Hepatic stellate cell (primary cell): ENCODE measurements at places on chromosomes 11 and 22.

GRCh38 chr22:25833676-25834075, 91.7 kb downstream of the MYO18B start:
- DNase-seq = no peak

DNA sequence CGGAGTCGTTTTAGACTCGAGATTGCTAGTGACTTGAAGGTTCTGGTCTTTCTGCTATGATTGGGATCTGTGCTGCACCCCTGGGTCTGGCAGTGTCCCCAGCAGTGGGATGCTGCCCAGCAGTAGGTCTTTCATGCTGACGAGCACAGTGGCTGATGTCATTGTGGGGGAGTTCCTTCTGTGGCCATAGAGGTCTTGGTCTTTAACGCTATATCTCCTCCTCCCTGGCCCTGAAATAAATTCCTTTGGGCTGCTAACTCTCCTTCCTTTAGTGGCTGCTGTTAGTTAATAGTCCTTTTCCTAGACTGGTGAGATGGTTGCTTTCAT, 136.3 kb downstream of the TEAD1 start:
- peak; percentile 67 for DNase-seq

GRCh38 chr22:23179381-23180299, 669 bp upstream of the BCR start:
- no peak for DNase-seq

DNA sequence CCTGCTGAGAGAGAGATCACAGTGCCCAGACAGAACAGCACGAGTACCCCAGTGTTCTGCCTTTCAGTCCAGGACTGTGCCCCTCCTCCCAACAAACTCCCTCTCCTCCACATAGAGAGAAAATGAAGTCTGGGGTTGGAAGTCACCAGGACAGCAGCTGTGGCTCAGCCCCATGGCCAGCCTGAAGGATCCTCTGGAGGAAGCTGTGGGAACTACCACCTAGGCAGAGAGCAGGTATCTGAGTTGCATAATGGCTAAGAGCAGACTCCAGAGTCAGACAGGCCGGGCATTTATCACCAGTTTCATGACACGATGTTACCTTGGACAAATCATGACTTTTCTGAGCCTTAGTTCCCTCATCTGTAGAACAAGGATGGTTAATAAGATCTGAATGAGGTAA, 61.2 kb upstream of the RRAS2 start:
- DNase-seq = no peak

DNA sequence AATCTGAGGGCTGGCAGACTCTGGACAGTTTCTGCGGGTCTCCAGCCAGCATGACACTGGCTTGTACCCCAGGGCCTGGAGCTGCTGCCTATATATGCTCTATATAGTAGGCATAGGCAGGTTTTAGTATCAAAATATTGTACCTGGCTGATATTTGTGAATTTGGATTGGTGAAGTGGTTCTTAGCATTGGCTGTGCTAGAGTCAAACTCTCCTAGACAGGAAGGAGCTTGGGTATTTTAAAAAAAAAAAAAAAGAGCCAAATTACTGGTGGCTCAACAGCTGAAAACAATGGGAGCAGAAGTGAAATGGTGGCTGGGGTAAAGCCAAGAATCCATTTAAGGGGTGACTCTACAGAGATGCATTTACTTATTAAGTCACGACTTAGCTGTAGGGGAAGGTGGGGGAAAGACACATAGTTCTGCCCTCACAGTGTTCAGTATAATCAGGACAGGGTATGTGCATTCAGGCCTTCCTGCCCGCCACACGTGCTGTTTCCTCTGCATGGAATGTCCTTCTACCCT, 11.0 kb upstream of the MTFP1 start:
- no peak for DNase-seq

DNA sequence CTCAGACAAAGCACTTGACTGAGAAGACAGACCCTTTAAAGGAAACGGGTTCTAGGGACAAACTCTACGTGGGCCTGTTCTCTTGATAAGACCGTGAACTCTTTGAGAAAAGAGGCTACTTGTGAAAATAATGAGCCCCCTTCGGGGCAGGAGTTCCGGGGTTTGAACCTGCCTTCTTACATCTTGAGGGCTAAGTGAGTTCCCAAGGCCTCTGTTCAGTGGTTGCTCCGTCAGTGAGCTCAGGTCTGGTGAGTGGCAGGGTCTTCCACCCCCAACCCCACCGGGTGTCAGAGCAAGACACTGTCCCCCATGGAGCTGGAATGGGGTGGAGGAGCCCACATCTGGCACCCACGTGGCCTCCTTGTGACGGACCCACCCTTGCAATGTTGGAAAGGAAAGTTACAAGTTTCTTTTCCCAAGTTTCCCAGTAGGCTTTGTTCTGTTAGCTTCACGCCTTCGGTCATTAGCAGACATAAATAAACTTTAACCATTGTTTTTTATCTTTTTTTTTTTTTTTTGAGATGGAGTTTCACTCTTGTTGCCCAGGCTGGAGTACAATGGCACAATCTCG, 6.3 kb upstream of the SAMM50 start:
- no peak for DNase-seq

GRCh38 chr22:46219636-46220035, 30.5 kb downstream of the CDPF1 start:
- no peak for DNase-seq

DNA sequence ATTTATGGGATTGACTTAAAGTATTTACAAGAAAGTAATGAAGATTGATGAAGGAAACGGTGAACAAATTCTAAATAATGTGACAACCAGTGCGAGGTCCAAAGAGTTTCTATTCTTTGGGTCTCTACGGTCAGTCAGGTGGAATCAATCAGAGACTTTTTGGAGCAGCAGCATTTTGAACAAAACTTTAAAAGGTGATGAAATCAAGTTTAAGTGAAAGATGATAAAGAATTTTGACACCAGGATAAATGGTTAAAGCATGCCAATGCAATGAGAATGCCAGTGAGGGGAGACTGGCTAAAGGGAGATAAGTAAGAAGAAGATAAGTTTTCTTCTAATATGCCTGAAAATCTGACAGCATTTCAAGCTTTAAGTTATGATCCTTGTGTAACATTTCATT, 67.9 kb downstream of the DCUN1D5 start:
- no peak for DNase-seq

- peak; percentile 72 for DNase-seq
Measured at GRCh38 chr11:66467034-66467659, 442 bp downstream of the PELI3 start.

DNA sequence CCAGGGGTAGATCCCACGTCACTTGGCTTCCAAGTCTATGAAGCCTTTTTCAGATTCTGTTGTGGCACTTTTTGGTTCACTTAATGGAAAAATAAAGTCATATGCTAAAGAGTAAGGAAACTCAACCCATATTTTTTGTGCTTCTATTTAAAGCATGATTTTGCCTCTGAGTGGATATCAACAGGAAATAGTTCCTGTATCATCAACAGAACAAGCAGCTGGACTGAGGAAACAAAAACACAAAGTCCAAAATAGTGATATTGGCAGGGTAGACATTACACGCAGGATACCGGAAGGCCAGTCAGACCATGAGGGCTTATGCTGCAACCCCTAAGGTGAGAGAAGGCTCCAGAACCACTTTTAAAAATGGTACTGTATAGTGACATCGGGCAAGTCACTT, 248.3 kb upstream of the ANO5 start:
- DNase-seq = no peak

DNA sequence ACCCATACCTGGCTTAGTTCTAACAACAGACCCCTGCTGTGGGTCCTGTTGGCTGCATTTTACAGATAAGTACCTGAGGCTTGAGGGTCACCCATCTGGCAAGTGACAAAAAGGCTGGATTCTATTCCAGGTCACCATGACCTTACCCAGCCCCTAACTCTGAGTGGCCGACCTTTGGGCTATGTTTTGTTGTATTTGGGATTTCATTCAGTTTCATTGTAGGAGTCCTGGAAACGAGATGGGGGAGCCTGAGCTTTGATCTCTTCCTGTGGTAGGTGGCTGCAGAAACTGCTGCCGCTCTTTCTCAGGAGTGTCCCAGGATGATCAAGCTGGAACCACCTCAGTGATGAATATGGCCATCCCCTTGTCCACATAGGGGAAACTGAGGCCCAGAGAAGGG, 24.6 kb upstream of the YWHAH start:
- no peak for DNase-seq

- no peak for DNase-seq
Measured at GRCh38 chr11:110027627-110028371, 65.4 kb upstream of the ZC3H12C start.
